Naive thymus-derived CD8-positive, alpha-beta T cell (primary cell): ENCODE measurements at places on chromosomes 16 and 17. TPM values are rescaled to one million over a fixed set of nuclear protein-coding genes. Genes with fewer than 3 reads are reported as not detected.

DNA sequence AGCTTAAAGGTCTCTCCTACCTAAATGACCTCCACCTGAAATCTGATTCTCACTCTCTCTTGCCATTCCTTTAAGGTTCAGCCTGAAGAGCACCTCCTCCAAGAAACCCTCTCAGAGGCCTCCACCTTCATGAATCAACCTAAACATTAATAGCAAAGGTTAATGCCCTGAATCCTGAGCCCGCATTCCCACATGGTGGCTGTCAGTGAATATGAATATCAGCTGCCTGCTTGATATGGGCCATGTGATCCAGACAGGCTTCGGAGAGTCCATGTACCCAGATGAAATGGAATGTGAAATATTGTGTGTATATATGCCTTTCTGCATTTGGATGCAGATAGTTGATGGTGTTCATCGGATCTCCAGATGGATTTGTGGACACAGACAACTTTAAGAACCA lies 317.5 kb downstream of the TOX3 start:
- DNase-seq: no peak

DNA sequence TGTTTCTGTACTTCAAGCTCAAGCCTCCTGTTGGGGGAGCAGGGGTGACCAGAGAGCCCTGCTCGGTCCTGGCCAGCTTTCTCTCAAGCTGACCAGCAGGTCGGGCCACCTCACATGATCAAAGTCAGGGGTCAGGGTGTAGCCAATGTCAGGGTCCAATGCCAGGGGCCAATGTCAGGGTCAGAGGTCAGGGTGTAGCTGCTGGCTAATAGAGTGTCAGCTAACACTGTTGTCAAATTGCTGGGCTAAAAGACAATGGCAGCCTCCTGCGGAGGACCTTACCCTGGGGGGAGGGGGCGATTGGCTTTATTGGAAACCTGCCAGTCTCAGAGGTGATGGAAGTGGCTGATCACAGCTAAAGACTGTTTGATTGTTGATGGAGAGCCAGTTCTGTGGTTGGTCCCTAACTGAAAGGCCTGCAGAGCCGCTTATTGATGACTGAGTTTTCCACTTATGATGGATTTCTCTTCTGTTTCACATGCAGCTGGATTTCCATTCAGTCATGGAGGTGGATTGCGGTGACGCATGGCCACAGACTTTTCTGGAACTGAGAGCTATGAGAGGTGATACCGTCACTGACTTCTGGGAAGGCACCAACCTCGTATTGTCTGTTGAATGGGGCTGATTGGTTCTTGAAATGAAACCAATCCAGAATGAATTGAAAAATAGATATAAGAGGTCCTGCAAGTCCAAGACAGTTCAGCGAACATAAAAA lies 97.4 kb upstream of the ZFHX3 start:
- no peak for DNase-seq

GRCh38 chr16:65116216-65116615 lies 5.6 kb downstream of the CDH11 start:
- DNase-seq: no peak

DNA sequence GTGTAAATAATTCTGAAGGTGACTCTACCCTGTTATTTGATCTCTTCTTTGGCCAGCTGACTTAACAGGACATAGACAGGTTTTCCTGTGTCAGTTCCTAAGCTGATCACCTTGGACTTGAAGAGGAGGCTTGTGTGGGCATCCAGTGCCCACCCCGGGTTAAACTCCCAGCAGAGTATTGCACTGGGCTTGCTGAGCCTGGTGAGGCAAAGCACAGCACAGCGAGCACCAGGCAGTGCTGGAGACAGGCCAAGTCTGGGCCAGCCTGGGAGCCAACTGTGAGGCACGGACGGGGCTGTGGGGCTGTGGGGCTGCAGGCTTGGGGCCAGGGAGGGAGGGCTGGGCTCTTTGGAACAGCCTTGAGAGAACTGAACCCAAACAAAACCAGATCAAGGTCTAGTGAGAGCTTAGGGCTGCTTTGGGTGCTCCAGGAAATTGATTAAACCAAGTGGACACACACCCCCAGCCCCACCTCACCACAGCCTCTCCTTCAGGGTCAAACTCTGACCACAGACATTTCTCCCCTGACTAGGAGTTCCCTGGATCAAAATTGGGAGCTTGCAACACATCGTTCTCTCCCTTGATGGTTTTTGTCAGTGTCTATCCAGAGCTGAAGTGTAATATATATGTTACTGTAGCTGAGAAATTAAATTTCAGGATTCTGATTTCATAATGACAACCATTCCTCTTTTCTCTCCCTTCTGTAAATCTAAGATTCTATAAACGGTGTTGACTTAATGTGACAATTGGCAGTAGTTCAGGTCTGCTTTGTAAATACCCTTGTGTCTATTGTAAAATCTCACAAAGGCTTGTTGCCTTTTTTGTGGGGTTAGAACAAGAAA lies 5.1 kb downstream of the STH start:
- no peak for DNase-seq

DNA sequence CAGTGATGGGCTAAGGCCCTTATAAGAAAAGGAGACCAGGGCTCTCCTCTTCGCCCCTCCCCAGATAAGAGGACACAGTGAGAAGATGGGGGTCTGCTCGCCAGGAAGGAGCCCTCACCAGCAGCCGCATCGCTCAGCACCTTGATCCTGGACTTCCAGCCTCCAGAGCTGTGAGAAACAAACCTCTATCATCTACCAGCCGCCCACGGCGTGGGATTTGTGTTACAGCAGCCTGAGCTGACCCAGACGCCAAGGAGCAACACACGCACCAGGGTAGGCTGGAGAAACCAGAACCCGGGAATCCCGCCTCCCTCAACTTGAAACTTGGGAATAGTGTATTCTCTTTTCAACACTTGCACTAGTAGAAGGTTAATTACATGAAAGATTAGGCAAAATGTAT lies 4.2 kb upstream of the ZG16B start:
- DNase-seq: no peak

DNA sequence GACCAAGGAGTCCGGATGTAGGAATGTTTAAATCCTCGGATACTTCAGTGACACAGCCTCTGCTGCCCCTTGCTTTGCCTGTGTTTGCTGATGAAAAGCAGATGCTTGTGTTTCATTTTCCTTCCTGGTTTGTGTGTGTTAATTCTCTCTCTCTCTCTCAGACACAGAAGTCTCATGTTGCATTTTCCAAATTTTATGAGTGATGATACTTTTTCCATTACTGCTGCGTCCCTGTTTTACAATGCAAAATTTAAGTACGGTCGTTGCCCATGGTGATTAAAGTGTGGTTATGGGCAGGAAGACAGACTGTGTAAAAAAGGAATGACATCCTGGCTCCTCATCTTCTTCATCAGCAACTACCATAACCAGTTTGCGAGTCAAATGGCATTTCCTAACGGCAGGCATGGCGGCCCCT lies 5.7 kb downstream of the RMI2 start:
- DNase-seq: no peak

GRCh38 chr17:32275060-32276042 lies 9.7 kb downstream of the RHBDL3 start:
- no peak for DNase-seq

DNA sequence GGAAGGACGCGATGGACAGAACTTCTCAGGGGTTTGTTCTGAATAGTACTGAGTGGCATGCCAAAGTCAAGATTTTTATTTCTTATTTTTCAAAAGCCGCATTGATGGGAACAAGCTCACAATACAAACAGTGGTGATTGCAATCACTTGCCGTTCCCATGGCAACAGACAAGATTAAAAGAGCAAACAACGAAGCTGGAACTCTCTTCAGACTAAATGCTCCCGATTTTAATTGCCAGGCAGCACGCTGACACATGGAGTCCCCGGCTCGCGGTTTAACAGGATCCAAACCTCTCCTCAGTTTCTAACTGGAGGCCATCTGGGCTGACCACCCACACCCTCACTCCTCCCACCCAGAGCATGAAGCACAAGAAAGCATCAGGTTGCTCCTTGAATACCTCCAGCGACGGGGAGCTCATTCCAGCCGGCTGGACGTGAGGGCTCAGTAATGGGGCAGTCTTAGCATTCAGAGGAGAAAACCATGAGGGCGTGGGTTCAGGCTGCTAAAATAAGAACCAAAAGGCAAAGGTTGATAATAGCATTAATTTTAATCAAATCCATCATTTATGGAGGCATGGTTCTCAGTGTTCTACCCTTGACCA lies 41.5 kb downstream of the AIPL1 start:
- no peak for DNase-seq

DNA sequence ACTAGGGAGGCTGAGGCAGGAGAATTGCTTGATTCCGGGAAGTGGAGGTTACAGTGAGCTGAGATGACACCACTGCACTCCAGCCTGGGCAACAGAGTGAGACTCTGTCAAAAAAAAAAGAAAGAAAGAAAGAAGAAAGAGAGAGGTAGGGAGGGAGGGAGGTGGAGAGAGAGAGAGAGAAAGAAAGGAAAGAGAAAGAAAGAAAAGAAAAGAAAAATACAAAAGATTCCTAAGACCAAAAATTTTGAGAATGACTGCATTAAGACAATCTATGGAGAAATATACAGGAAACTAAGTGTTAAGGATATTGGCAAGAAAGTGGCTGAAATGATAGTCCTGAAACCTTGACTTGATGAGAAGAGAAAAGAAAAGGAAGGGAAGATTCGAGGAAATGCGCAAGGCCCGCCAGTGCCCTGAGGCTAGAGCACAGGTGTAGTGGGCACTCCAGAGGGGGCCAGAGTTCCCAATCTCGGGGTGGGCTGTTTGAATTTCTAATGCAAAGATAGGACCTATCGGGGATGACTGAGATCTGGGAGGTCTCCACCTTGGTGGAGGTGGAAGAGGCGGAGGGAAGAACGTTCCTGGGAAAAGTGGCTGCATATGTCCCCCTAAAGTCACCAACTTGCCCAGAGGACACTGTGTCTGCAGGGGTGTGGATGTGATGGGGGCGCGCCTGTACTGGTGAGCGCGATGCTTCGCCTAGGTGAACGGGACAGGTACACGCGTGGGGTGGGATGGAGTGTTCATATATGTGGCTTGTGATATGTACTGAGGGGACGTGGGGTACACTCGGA lies 654 bp upstream of the SCNN1B start:
- no peak for DNase-seq

GRCh38 chr16:4681471-4682083 lies 11.8 kb upstream of the NUDT16L1 start:
- DNase-seq: peak; percentile 30

GRCh38 chr16:80717611-80718010 lies 86.8 kb downstream of the CDYL2 start:
- no peak for DNase-seq

GRCh38 chr17:7380321-7380720 lies 568 bp upstream of the TNK1 start:
- DNase-seq: no peak

DNA sequence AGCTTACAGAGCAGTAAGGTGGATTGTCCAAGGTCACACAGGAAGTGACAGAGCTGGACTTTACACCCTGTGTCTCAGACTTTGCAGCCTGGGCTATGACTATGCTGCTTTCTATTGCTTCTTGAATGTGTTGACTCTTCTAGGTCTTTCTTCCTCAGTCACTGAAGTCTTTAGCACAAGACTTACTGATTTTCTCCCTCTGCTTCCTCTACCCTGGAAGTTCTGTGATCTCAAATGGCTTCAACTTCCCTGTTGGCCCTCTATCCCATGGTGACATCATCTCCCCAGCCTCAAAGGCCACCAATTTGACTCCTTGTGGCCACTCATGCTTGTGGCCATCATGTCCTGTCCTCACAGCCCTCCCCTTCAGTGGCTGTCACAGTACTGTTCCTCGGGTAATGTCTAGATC lies 181.3 kb downstream of the HS3ST3A1 start:
- no peak for DNase-seq

DNA sequence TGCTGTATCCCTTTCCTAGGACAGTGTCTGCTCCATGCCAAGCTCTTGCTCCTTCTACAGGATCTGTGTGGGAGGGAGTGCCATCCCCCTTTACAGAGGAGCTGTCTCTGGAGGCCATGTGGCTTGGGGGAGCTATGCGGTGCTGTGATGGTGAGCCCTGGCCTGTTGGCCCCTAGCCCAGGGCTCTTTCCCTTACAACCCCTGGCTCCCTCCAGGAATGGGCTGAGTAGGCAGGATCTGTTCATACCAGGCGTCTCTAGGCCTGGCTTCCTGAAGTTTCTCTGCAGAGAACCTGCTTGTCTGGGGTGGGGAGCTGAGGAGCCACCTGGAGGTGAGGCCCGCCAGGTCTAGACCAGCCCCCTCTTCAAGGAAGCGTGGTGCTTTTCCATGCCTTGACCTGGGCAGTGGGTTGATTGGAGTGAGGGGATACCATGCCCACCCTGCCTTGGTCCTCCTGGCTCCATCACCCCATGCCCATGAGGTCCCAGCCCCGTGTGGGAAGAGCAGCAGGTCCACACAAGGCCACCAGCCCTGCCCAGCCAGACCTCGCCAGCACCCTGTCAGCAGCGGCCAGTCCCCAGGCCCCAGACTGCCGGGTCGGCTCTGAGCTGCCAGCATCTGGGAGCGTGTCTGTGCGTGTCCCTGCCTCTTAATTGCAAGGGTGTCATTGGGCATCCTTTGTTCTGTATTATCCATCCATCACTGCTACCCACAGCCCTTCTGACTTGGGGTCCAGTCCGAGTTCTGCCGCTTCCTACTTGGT lies 14.7 kb downstream of the LLGL2 start:
- DNase-seq: no peak

GRCh38 chr17:71516149-71516548 lies 604.7 kb upstream of the SOX9 start:
- DNase-seq: no peak

DNA sequence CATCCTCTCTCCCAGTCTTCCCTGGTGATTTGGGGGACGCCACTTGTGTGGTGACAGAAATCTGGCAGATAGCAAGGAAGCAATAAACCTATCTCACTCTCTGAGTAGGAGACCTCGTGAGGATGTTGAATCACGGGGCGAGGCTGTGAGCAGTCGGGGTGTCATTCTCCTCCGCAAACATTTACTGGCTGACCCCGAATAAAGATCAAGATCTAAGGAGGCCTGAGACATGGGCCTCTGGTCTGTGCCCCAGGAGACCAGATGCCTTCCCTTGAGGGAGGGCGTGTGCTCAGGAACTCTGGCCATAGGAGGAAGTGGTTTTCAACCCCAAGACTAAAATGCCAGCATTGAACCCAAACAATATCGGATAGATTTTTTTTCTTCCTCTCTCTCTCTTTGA lies 53.1 kb downstream of the FOXL1 start:
- DNase-seq: no peak

GRCh38 chr17:77291591-77292386 lies 151.0 kb downstream of the SEC14L1 start:
- no peak for DNase-seq

GRCh38 chr16:52404546-52404945 lies 142.4 kb downstream of the TOX3 start:
- DNase-seq: no peak

GRCh38 chr17:71032746-71033273 lies 863.5 kb downstream of the KCNJ2 start:
- DNase-seq: no peak

- no peak for DNase-seq
Measured at GRCh38 chr17:1091900-1092299, 87.9 kb downstream of the ABR start.

Gene TPPP3
- not detected for total RNA-seq

Gene ALOX15B
- not detected for total RNA-seq

Gene GPRC5C
- total RNA-seq: not detected

Gene SGCA
- total RNA-seq: not detected

Gene YBX2
- 0.66 TPM for total RNA-seq

Gene CACNG5
- total RNA-seq: not detected

Gene CTRB2
- not detected for total RNA-seq

Gene TBC1D3E
- not detected for total RNA-seq

Gene SCNN1B
- total RNA-seq: not detected

Gene KRT31
- not detected for total RNA-seq

Gene KRT40
- total RNA-seq: not detected

Gene DNAI2
- total RNA-seq: 0.42 TPM

Gene KRT36
- total RNA-seq: not detected

Gene MRM1
- total RNA-seq: 12.4 TPM

Gene KCNH4
- 0.18 TPM for total RNA-seq

Gene TLCD1
- total RNA-seq: not detected

Gene GRB2
- total RNA-seq: 143 TPM

Gene SEZ6L2
- total RNA-seq: 0.21 TPM

Gene CCL16
- total RNA-seq: not detected
